Esophagus squamous epithelium (tissue), 5 donors: ENCODE measurements at places on chromosomes 12 and 14.

DNA sequence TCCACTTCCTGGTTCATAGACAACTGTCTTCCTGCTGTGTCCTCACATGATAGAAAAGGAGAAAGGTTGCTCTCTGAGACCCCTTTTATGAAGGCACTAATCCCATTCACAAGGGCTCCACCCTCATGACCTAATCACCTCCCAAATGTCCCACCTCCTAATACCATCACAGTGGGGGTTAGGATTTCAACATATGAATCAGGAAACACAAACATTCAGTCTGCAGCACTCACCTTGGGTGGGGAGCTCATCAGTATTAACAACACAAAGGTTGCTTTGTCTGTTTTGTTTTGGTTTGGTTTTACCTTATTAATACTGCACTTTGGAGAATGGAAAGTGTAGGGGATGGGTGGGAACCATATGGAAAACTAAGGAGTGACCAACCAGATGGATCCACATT lies 10.5 kb upstream of the SMCO2 start:
- DNase-seq: no peak

DNA sequence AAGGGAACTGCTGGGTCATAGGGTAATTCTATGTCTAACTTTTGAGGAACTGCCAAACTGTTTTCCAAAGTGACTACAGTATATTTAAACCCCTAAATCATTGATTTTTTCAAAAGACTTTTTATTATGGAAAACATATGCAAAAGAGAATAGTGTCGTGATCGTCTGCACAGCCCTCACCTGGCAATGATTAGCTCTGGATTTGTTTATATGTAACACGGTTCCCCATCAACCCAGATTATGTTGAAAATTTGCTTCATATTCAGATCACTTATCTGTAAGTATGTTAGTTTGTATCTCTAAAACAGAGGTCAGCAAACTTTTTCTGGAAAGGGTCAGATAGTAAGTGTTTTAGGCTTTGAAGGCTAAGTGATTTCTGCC lies 52.7 kb downstream of the CCDC92 start:
- no peak for DNase-seq

- DNase-seq: no peak
These were observed 7.2 kb upstream of the FNTB start for GRCh38 chr14:64979336-64980074.

DNA sequence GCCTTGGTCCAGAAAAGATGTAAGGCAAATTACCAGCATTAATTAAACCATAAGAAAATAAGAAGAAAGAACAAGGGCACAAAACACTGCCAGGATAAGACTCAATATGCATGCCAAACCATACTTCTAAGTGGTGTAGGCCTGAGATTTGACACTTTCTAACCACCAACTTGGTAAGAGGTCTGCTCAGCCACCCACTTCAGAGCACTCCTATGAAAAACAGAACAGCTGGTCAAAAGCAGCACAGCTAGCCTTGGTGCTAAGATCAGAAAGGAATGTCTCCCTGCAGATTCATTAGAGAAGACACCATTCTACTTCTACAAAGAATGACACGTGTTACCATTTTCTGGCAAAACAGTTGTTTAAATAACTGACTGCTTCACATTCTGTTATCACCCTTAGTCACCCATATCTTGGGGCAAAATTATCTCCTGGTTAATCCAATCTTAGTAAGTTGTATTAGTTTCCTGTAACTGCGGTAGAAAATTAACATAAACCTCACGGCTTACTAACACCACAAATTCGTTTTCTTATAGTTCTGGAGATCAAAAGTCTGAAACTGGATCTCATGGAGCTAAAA lies 13.2 kb downstream of the RPS6KA5 start:
- no peak for DNase-seq

DNA sequence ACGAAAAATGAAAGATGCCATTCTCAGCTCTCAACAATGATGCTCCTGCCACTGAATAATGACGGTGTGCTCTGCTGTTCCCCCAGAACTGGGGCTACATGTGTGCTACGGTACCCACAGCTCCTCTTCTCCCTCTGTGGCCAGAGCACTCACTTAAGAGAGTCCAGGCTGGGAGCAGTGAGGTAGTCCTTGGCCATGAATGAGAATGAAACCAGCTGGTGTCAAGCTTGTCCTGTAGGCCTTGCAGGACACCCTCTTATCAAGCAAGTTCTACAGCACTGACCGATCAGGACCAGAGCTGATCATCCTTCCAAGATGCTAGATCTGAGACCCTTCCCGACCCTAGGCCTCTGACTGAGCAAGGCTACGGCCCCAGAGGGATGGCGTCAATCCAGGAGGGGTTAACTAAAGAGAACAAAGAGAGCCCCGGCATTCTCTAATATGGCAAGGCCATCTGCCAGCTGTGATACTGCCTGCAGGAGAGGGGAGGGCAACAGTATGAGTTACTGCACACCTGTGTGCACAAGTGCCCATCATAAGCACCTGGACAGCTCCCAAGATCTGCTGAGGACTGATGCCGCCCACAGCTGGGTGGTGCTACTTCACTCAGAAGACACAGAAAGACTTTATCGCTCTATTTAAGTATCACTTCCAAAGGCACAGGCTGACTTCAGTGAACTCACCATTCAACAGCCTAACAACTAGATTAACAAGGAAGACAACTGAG lies 30.5 kb downstream of the APPL2 start:
- no peak for DNase-seq

DNA sequence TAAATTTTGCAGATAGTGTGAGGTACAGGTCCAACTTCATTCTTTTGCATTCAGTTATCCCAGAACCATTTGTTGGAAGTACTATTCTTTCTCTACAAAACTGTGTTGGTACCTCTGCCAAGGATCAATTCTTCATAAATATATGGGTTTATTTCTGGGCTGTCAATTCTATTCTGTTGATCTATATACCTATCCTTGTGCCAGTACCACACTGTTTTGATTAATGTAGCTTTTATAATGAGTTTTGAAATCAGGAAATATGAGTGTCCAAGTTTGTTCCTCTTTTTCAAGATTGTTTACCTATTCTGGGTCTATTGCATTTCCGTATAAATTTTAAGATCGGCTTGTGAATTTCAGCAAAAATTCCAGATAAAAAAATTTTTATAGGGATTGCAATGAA lies 48.1 kb downstream of the RERG start:
- no peak for DNase-seq

- no peak for DNase-seq
These were observed 33.0 kb downstream of the PTPN21 start for GRCh38 chr14:88521818-88522217.

- DNase-seq: no peak
These were observed 121.6 kb upstream of the FGD4 start for GRCh38 chr12:32277774-32278173.

- no peak for DNase-seq
These were observed 102.5 kb upstream of the MDM1 start for GRCh38 chr12:68434391-68435298.

GRCh38 chr14:72640911-72641485 lies 252.9 kb downstream of the DPF3 start:
- no peak for DNase-seq

GRCh38 chr14:59679872-59680271 lies 103.3 kb upstream of the CCDC175 start:
- no peak for DNase-seq

- DNase-seq: no peak
These were observed 174.0 kb downstream of the RASSF9 start for GRCh38 chr12:85662207-85662602.

DNA sequence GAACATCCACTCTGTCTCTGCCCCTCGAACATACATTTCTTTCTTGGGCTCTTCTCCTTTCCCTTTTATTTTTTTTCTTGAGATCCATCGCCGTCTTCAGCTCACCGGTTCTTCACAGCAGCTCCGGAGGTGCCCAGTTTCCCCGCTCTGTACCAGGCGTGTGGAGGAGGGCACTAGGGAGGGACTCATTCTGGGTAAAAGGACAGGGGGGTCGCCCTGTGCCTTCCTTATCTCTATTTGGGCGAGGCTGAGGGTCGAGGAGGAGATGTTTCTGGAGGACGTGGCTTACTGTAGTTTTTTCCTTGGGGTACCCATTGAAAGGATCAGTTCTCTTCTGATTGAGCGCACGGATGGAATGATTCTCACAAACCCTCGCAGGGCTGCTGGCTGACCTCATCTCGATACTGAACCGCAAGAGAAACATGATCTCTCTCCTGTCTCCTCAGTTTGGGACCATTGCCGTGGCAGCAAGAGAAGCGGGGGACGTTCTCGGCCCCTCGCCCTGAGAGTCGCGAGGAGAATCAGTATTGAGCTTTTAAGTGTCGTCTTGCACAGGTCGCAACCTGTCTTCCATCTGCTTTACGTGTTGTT lies 386 bp downstream of the LIN52 start:
- no peak for DNase-seq

- no peak for DNase-seq
These were observed 4.2 kb upstream of the AAAS start for GRCh38 chr12:53325511-53326061.

GRCh38 chr12:88662961-88663360 lies 82.7 kb upstream of the KITLG start:
- DNase-seq: no peak

- DNase-seq: no peak
These were observed 10.1 kb downstream of the GOLGA3 start for GRCh38 chr12:132818562-132818961.

GRCh38 chr12:99712281-99712680 lies 64.7 kb downstream of the GARIN6 start:
- DNase-seq: no peak

- DNase-seq: no peak
These were observed 41.8 kb upstream of the PPP2R5C start for GRCh38 chr14:101719708-101720107.

- DNase-seq: no peak
These were observed 13.9 kb downstream of the EVL start for GRCh38 chr14:100078997-100079725.

DNA sequence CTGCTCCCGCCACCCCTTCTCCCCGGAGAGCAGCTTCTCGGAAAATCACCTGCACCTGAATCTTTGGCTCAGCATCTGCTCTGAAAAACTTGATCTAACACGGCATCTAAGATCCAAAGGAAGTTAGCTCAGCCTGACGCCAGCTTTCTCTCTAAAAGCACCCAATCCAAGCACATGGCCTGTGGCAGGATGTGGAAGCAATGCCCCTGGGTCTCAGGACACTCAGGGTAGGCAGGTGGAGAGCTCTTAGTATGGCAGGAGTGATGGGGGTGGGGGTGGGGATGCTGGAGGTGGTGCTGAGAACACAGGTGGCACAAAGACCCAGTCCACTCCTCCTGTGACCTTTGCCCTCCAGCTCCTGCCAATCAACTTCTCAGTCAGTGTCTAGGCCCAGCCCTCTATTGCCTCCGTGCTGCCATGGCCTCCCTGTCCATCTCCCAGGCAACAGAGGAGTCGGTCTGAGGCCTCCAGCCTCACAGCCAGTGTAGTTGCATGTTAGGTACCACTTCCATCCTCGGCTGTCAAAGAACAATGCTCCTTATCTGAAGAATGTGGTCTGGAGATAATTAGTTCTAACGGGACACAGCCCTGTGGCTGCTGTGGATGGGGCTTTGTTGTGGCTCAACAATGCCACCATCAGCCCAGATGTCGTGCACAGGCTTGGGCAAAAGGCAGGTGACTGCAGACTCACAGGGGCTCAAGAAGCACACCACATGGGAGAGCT lies 180.0 kb upstream of the C14orf180 start:
- DNase-seq: no peak

GRCh38 chr12:132570635-132571034 lies 39.7 kb downstream of the LRCOL1 start:
- DNase-seq: no peak

GRCh38 chr12:72207079-72207478 lies 65.1 kb upstream of the TRHDE start:
- no peak for DNase-seq
